ENCODE measurements at places on chromosomes 7 and 10. TPM values are rescaled to one million over a fixed set of nuclear protein-coding genes. Genes with fewer than 3 reads are reported as not detected.
A peak's percentile ranks its signal among the peaks of the same experiment; 100 is the strongest.

DNA sequence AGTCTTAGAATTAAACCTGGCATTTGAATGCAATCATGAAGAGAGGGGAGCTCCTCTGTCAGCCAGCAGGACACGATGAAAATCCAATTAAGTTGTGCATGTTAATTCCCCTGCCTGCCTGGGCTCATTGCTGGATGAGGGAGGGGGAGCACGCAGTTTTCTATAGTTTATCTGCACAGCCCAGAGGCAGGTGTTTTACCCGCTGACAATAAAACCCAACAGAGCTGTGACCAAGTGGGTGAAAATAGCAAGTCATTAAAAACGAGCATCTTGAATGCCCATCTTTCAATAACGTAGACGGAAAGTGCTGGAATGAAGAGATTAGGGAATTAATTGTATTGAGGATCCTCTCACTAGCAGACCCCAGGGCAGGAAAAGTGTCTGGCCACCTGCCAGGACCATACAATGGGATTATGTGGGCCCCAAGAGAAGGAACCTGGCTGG, 100.1 kb upstream of the FAM20C start:
- DNase-seq = no peak

- DNase-seq = no peak
These were observed 2.4 kb downstream of the ACTA2 start for GRCh38 chr10:88949912-88950837.

DNA sequence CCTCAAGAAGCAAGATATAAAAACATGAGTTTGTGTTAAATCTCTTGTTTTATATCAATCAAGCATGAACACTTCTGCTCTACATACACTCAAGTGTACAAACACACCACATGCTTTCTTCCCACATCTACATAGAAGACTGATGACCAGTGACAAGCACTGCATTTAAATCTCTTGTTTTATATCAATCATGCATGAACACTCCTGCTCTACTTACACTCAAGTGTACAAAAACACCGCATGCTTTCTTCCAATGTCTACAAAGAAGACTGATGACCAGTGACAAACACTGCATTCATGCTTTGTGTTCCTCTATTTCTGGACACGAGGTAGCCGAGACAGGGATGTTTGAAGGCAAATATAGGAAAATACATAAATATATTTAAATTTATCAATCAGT, 642.0 kb upstream of the PFKP start:
- DNase-seq = no peak

DNA sequence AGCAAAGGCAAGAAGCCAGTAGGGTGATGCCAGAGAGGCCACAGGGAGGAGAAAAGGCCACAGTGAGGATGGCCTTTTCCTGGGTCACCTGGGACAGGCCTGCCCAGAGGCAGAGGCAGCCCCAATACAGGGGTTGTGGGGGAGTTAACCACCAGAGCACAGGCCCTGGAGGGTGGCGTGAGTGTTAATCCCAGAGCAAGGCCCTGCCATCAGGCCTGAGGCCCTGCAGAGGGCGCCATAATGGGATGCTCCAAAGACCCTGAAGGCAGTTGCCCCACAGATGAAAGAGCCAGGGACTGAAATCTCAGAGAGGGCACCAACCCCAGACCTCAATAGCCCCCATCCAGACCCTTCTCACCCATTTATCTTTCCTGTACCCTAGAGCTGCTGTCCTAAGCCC, 23.9 kb downstream of the SLC13A4 start:
- DNase-seq = no peak

- DNase-seq = no peak
These were observed 1.9 kb downstream of the FGF8 start for GRCh38 chr10:101773923-101774588.

GRCh38 chr7:22361795-22362194, 4.8 kb upstream of the RAPGEF5 start:
- DNase-seq = peak; percentile 47

- no peak for DNase-seq
These were observed 36.5 kb downstream of the ANKIB1 start for GRCh38 chr7:92282221-92282814.

DNA sequence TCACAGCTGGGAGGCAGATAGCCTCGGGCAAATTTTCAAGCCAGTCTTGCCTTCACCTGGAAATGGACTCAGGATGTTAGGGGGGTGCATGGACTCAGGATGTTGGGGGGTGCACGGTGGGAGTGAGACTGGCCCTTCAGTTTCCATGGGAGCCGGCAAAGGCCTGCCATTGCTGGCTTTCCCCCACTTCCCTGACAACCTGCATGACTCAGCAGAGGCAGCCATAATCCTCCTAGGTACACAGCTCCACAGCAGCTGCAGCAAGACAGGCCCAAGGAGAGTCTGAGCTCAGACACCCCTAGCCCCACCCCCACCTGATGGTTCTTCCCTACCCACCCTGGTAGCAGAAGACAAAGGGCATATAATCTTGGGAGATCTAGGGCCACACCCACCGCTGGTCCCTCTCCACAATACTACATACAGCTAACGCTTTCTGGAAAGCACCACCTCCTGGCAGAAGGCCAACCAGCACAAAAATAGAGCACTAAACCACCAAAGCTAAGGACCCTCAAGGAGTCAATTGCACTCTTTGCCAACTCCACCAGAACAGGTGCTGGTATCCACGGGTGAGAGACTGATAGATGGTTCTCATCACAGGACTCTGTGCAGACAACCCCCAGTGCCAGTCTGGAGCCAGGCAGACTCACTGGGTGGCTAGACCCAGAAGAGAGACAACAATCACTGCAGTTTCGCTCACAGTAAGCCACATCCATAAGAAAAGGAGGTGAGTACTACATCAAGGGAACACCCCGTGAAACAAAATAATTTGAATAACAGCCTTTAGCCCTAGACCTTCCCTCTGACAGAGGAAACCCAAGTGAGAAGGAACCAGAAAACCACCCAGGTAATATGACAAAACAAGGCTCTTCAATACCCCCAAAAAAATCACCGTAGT, 18.3 kb downstream of the C7orf25 start:
- no peak for DNase-seq

- no peak for DNase-seq
These were observed 70.0 kb upstream of the SFMBT2 start for GRCh38 chr10:7480742-7481367.

GRCh38 chr7:38425509-38425908, 152.1 kb upstream of the TARP start:
- no peak for DNase-seq

DNA sequence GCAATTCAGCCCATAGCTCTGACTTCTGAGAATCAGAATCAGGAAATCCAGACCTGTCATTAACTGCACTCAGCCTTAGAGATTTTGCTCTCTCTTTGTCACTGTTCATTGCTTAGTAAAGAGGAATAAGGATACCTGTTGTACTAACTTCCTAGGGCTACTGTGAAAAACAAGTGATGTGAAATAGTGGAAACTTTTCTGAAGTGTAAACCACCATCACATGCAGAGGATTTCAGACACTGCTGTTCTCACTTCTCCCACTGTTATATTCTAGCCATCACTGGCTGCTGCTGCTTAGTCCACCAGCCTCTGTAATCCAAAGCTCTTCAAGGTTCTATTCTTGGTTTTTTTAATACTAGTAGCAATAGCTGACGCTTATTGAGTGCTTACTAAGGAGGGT, 129.6 kb upstream of the CCDC6 start:
- no peak for DNase-seq

GRCh38 chr10:121335386-121335925, 262.8 kb downstream of the FGFR2 start:
- DNase-seq = no peak

DNA sequence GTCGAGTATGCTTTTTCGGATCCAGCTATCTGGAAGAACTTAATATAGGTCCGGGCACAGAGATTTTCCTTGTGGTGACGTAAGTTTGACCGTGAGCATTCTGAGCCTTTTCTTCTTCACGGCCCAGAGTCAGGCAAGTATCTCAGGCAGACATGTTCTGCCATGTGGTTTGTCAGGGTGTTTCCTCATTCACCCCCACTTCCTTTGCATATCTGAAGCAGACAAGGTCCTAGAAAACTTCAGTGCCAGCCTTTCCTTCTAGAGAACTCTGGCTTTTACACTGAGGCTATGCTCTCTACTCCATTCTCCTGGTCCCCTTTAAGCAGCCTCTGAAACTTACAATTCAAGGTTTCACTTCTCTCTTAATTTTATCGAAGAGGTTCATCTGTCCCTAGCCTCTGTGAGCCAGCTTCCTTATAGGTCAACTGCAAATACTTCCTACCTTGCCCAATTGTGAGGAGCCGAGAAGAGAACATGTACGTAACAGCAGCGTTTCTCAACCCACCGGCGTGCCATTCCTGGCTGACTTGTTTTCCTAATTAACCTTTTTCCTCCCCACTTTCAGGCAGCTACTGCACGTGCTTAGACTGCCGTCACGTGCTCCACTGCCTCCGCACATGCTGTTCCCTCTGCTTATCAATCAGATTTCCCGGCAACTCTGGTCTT, 47.3 kb downstream of the CDCA7L start:
- no peak for DNase-seq

DNA sequence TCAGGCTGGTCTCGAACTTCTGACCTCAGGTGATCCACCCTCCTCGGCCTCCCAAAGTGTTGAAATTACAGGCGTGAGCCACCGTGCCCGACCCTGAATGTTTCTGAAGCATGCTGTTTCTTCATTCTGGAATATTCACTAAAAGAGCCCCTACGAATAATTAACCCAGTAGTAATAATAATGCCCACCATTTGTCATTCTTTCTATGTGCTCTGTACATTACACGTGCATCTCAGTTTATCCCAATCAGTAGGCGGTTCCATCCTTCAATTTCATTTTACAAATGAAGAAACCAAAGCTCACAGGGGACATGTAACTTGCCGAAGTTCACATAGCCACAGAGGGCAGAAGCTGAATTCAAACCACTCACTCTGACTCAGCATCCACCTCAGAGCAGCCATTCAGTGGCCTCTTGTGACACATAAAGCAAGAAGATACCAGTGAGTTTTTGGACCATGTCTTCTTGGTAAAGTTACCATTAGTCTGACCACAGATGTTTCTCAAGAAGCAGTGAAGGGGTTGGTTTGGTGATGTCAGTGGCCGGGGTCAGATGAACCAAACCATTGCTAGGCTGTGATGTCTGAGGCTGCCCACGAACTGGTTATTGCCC, 71.9 kb upstream of the DUSP5 start:
- DNase-seq = peak; percentile 86

DNA sequence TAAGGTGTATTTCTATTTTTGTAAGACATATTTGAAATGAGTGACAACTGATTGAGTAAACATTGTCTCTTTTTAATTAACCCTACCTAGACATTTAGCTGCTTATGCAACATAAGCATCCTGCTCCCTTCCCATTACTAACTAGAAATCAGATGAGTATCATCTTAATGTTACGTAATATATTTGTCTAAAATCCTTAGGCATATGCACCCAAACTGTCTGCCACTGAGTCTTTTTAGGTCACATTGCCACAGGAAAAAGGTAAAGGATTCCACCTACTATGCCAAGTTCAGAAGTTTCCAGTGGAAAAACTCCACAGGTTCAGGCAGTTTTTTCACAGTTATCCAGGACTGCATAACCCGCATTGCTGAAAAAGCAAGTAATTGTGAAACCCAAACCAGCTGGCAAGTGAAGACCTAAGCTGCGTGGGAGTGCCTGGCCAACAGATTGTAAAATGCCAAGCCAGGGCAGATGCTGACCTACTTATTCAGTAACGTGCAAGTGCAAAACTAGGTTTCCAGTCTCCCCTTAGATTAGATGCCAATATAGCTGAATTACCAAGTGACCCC, 983.7 kb downstream of the GATA3 start:
- peak; percentile 37 for DNase-seq

HEPACAM2 gene
- total RNA-seq = not detected

NPC1L1 gene
- total RNA-seq = not detected

CTAGE8 gene
- total RNA-seq = 4.5 TPM

NPSR1 gene
- not detected for total RNA-seq

AZGP1 gene
- total RNA-seq = not detected

IFIT3 gene
- total RNA-seq = 1.3 TPM

All from mammary epithelial cell (primary cell).